ENCODE measurements at places on chromosomes 1 and 21.
A peak's percentile ranks its signal among the peaks of the same experiment; 100 is the strongest.

DNA sequence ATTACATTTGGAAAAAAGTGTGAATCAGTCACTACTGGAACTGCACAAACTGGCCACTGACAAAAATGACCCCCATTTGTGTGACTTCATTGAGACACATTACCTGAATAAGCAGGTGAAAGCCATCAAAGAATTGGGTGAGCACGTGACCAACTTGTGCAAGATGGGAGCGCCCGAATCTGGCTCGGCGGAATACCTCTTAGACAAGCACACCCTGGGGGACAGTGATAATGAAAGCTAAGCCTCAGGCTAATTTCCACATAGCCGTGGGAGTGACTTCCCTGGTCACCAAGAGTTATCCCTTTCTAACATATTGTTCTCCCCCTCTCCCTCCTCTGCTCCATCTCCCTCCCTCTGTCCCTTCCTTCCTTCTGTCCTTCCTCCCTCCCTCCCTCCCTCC lies 47.7 kb upstream of the RHOU start:
- DNase-seq = no peak

DNA sequence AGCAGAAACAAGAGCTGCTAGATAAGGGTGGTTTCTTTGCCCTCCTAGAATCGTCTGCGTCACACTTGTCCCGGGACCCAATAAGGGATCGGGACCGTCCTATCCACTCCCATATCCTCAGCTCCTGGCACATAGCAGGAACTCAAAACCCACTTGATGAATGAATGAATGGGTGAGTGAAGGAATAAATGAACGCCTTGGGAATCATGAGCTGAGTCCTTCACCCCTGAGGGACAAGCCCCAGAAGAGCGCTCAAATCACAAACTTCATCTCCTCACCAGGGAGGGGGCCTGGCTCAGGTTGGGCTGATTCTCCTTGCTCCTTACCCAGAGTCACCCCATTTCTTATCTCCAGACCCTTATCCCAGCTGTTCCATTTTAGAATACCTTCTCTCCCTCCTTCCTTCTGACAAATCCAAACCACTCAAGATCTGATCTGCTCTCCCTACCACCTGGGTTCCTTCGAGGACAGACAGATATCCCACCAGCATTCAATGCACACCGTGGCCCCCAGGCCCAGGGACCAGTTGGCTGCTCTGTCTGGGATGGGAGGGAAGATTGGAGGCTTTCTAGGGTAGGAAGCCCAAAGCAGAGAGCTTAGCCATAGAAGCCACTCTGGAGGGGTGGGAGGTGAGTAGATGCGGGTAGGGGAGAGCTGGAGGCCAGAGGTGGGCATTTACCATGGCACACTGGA lies 643 bp upstream of the MOB3C start:
- no peak for DNase-seq

- DNase-seq = no peak
Measured at GRCh38 chr1:183841950-183842794, 37.3 kb downstream of the RGL1 start.

DNA sequence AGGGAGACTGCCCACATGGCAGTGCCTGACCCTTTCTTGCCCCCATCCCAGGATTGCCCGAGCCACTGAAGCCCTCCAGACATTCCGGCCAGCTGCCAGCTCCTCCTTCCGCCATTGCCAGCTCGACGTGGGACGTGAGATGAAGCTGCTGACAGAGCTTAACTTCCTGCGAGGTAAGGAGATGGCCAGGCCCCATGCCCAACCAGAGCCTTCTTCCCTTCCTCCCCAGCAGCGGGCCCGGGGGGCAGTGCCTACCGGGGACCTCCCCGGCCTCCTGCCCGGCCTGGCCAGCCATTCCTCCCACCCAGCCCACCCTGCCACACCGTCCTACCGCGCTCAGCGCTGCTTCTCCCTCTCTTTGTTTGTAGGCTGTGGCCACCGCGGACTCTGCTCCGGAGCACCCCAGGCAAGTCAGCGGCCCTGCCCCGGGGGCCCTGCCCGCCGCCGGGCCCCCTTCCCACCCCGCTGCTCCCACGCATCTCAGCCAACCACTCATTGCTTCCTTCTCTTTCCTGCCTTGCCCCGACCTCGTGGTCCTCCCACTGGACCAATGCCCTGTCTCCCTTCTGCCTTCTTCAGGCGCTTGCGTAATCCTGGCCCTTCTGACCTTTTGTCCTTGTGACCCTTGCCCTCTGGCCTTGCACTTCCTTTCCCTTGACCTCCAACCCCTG lies 4.9 kb downstream of the TRIM46 start:
- DNase-seq = no peak

DNA sequence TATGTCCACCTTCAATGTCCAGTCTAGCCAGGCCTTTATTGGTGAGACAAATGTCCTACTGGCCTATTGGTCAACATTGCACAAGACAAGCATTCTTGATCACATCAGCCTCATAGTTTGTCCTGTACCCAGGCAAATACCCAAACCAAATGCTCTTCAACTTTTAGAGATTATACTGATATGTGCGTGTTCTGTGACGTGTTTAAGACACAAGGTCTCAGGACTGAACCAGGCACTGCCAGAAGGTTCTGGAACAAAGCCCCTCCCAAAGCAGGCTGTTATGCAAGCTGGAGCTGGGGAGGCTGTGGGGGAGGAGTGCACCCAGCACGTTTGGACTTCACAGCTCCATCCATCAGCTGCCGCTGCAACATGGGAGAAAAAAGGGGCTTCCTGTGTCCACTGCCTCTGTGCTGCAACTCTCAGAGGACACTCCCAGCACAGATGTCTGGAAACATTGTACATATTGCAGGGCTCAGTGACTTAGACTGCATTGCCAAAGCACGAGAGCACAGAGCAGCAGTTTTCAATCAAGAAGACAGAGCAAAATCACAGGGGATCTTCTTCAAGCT lies 45.9 kb downstream of the NID1 start:
- no peak for DNase-seq

GRCh38 chr1:26035959-26036755 lies 9.8 kb downstream of the SLC30A2 start:
- DNase-seq = peak; percentile 68

GRCh38 chr1:169885207-169885606 lies 8.5 kb downstream of the SCYL3 start:
- no peak for DNase-seq

DNA sequence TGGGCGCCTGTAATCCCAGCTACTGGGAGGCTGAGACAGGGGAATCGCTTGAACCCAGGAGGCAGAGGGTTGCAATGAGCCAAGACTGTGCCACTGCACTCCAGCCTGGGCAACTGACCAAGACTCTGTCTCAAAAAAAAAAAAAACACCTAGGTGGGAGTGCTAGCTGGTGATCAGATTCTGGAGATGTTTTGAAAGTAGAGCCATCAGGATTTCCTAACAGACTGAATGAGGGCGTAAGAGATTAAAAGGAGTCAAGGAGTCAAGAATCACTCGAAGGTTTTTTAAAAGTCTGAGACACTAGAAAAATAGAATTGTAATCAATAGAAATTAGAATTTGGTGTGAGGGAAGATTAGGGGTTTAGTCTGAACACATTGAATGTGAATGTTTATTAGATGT lies 73.8 kb downstream of the HSF2BP start:
- DNase-seq = no peak

- DNase-seq = no peak
Measured at GRCh38 chr1:245197911-245198379, 43.2 kb downstream of the KIF26B start.

GRCh38 chr1:216997069-216997468 lies 273.8 kb upstream of the ESRRG start:
- DNase-seq = no peak

DNA sequence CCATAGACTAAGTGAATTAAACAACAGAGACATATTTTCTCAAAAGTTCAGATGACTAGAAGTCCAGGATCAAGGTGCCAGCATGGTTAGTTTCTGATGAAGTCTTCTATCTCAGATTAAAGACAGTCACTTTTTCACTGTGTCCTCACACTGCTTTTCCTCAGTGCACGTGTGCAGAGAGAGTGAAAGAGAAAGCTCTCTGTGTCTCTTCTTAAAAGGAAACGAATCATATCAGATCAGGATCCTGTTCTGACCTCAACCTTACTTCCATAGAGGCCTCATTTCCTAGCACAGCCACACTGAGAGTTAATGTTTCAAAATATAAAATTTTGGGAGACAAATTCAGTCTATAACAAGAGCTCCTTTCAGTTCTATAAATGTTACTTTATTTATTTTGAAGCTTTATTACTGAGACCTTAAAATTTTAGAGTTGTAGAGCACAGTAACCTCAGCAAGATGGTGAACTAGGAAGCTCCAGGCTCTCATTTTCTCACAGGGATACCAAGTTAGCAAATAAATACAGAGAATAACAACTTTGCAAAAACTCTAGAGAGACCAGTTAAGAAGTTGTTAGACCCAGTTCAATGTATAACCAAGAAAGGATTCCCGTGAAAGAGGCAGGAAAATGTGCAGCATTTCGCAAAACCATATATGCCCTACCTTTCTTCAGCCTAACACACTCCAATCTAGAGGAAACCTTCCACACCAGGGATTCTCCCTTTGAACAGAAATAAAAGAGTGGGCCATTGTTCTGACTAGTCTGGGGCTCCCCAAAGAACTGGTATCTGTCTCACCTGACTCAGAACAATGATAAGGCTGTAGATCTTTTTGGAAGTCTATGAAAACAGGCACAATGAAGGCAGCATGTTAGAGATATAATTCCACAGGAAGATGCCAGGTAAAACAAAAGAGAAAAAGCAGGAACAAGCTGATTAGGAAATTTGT lies 372.2 kb downstream of the MRPL39 start:
- no peak for DNase-seq

DNA sequence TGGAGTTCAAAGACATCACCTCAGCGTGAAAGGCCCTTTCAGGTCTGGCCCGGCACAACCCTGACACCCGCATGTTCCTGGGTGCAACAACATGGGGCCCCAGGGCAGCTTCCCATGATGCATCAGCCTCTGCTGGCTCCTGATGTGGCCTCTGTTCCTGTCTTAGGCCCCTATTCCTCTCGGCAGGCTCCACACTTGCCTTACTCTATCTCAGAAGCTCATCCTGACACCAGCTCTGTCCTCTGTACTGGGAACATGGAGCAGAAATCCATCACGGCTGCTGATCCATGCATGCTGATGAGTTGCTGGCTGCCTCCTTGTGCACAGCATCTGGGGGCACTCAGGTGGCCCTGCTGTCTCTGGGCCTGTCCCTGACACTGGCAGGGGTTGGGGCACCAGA lies 74.6 kb downstream of the ADARB1 start:
- no peak for DNase-seq

DNA sequence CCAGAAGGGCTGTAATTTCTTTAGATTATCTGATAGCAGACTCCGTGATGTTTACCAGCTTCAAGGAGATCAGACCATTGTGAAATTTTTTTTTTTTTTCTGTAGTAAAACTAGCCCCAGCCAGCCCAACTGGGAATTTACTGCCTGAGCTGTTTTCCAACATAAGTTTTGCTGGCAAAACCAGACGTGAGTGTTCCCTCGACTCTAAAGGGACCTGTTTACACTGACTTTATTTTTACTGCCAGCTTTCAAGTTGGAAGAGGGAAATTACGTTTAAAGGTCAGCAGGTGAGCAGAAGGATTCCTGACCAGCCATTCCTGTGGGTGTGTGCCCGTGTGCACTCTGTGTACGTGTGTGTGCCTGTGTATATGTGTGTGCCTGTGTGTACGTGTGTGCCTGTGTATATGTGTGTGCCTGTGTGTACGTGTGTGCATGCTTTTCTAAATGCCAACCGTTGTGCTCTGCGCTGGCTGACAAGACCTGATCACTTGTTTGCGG lies 374 bp downstream of the MAB21L3 start:
- DNase-seq = no peak

DNA sequence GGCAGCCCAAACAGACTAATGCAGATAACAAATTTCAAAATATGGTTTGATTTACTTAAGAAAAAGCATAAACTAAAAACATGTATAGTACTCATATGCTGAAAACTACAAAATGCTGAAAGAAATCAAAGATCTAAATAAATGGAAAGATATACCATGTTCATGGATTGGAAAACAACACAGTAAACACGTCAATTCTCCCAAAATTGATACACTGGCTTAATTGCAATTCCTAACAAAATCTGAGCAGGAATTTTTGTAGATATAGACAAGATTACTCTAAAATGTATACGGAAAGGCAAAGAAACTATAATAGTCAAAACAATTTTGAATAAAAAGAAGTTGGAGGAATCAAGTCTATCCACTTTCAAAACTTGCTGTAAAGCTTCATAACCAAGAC lies 21.0 kb downstream of the SLC19A1 start:
- DNase-seq = no peak

GRCh38 chr1:167332503-167332902 lies 111.8 kb downstream of the POU2F1 start:
- DNase-seq = no peak

- no peak for DNase-seq
Measured at GRCh38 chr1:17207540-17207939, 2.6 kb downstream of the PADI1 start.

DNA sequence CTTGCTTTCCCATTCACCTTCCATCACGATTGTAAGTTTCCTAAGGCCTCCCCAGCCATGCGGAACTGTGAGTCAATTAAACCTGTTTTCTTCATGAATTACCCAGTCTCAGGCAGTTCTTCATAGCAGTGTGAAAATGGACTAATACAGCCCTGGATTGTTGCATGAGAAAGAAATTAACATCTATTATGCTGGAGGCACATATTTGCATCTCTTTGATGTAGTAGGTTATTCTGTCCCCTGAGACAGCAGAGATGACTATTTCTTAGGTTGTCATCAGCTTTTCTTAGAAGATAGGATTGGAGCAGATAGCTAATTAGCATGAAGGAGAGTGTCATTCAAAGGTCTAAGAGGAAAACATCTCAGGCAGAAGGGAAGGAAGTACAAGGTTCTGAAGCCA lies 166.2 kb downstream of the OMA1 start:
- DNase-seq = no peak

DNA sequence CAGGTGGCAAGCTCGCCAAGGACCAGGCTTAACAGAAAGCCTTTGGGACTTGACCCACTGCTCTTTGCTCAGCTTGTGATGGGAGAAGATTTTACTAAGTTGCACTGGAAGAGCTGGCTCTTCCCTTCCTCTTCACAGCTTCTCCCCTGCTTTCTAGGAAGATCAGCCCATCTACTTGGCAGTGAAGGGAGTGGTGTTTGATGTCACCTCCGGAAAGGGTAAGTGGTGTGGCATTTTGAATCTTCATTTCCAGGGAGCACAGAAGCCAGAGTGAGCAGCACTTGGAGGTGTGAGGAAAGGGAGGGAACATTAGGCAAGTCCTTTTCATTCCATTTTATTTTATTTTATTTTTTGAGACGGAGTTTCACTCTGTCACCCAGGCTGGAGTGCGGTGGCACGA lies 9.7 kb downstream of the NENF start:
- no peak for DNase-seq

GRCh38 chr21:37749132-37749531 lies 167.1 kb downstream of the KCNJ6 start:
- no peak for DNase-seq

GRCh38 chr1:153626904-153627714 lies at the start of gene S100A13:
S100A13 (minus strand) TSS chr1:153627505; CDS start chr1:153626472, 1,033 bp downstream.
- no peak for DNase-seq

DNA sequence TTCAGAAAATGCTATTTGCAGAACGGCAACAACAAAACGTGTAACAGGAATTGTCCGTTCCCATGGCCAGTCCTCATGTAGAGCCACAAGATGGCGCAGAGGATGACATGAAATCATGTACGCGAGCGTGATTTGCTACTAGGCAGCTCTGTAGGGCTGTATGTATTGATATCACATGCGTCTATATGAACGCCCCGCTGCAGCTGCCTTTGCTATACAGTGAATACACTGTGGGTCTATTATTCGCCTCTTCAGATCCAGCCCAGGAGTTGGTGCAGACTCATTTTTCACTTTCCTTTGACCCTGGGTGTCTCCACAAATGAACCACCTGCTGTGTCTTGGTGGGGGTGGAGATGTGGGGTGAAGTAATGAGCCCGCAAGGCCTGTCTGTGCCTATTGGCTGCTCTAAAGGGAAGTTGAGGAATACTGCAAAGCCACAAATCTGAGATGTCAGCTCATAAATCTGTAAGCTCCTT lies 361.5 kb downstream of the KIF26B start:
- no peak for DNase-seq
